ENCODE measurements at places on chromosomes 13 and 19.

DNA sequence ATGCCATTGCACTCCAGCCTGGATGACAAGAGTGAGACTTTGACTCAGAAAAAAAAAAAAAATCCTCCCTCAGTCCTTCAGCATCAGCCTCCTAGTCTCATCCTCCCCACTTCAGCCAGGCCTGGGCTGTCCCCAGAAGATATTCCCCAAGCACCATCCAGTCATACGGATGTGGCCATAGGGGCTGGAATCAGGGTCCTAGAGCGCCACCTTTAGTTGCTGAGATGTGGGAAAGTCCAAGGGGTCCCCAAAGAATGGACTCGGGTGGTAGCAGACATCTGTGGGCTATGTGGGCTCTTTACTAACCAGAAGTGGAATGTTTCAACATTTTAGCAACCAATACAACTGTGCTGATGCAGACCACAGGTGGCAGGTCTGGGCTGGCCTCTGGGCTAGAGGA lies 3.1 kb upstream of the TYROBP start:
- DNase-seq = no peak

DNA sequence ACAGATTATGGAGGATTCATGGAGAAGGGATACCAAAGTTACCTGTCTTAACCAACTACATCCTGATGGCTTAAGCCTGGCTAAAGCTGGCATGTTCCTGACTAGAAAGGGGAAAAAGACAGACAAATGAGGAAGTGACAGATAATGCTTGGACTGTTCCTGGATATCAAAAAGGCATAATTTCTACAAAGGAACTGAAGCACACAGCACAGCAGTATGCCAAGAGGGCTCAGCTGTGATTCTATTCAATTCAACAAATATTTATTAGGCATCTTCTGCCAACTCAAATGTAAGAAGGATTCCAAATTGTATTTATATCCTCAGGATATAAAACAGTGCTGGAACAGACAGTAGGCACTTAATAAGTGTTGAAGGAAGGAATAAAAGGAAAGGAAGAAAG lies 59.5 kb downstream of the KLF12 start:
- peak; percentile 43 for DNase-seq

GRCh38 chr19:47437500-47437899 lies 18.2 kb upstream of the MEIS3 start:
- no peak for DNase-seq

DNA sequence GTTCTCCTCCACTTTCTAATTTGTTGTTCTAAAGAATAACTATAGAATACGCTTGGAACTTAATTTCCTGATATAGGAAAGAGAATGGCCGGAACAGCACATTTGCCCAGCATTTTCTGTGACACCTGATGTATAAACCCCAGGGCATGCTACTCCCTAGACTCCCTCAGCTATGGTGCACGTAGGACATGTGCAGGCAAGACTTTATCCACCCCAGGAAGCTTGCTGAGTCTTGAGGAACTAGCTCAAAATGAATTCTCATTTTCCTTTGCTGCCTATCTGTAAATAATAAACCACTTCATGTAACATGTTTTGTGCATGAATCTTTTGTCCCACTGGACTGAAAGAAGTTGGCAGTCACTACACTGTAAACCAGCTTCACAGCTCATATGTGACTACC lies 535.8 kb upstream of the SLITRK1 start:
- DNase-seq = no peak

DNA sequence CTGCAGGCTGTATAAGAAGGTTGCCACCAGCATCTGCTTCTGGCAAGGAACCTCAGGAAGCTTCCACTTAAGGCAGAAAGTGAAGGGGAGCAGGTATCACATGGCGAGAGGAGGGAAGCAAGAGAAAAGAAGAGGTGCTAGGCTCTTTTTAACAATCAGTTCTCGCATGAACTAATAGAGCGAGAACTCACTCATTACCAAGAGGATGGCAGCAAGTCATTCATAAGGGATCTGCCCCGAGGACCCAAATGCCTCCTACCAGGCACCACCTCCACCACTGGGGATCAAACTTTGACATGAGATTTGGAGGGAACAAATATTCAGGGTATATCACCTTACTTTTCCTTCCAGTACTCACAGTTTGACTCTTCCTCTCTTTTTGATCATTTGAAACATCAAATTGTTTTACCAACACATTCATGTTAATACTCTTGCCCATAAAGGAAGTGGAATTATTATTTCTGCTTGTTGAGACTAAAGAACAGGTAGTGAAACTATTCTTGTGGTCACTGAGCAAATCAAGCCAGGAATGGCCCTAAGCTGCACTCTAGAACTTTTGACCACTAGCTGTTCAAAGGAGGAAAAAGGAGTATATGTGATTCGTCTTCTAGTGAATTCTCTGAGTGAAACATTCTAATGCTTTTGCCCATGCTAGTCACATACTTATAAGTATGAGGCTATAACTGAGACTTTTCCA lies 45.0 kb downstream of the LACC1 start:
- DNase-seq = no peak

Measured in cardiac muscle cell (in vitro differentiated cells and primary cell).